Stimulated activated CD8-positive, alpha-beta memory T cell treated with anti-CD3 and anti-CD28 coated beads, Interleukin-15, amount 100 ng/mL, for 4 hours (primary cell): ENCODE measurements at places on chromosomes 13 and 19.
A peak's percentile ranks its signal among the peaks of the same experiment; 100 is the strongest.

GRCh38 chr19:45162608-45163143 lies 1.9 kb upstream of the NKPD1 start:
- DNase-seq: no peak

GRCh38 chr19:38049105-38049649 lies 142.2 kb downstream of the SIPA1L3 start:
- peak; percentile 18 for DNase-seq

DNA sequence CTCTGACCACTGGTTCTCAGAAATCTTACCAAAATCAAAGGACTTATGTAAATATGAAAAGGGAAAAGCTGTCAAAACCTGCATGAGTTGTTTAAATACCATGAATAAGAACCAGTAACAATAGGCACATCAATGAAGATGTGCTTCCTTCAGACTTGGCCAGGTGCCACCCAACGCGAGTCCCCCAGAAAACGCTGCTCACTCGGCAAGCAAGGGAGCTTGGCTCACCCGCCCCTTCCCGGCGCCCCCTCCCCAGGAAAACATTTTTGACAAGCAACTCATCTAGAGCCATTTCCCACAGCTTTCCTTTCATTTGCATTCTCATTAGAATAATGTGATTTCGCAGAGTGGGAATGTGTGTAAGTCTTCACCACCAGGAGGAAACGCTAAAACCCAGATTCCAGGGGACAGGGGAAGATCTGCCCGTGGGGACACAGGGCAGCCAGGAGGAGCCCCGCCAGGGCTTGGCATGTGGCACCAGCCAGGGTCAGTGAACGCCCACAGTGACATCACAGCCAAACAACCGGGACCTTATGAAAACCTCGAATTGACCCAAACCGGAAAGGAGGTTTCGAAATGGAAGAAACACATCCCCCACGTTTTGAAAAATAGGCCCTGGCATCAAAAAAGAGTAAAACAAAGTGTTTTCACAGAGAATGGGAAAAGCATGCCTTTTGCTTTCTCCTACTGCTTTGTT lies 366.2 kb upstream of the TSHZ3 start:
- no peak for DNase-seq

DNA sequence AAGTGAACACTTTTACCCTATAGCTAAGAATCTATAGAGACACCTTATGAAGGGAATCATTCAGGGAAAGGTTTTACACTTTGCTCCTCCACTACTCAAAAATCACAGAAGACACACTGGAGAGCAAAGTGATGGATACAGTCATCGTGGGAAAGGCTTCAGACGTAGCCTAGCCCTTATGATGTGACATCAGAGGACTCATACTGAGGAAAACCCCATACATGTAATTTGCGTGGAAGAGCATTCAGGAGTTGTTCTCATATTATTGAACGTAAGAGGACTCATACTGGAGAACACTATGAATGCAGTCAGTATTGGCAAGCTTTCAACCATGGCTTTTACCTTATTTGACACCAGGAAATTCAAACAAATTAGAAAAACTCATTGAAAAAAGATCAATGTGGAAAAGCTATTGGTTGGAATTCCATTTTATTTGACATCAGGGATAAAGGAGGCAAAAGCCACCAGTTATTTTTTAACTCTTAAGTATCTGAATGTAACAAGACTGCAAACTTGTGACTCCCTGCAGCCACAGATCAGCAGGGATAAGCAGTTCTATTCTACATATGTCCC lies 16.1 kb upstream of the ZNF274 start:
- DNase-seq: no peak

DNA sequence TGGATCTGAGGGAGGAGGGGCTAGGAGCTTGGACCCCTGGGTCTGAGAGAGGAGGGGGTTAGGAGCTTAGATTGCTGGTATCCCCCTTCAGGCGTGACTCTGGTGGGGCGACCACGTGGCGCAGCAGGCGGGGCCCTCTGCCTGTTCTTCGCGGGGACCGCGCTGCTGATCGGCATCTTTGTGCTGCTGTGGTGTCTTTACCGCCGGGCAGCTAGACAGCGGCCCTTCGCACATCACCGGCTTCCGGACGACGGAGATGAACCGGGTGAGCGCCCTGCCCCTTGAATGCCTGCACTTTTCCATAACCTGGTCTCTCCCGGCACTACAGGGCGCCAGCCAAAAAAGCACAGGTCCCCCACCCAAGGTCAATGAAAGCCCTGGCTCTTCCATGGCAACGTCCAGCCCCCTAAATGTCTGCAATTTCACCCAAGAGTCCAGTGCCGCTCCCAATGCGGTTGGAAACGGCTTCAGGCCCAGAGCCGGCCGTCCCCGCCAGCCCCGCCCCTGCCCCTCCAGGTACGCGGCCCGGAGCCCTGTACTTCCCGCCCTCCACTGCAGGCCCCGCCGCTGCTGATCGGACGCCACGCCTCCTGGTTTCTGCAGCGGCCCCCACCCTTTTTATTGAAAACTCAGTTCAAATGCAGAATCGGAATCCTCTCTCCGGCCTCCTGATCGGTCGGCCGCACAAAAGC lies 2.8 kb downstream of the GFY start:
- DNase-seq: no peak

DNA sequence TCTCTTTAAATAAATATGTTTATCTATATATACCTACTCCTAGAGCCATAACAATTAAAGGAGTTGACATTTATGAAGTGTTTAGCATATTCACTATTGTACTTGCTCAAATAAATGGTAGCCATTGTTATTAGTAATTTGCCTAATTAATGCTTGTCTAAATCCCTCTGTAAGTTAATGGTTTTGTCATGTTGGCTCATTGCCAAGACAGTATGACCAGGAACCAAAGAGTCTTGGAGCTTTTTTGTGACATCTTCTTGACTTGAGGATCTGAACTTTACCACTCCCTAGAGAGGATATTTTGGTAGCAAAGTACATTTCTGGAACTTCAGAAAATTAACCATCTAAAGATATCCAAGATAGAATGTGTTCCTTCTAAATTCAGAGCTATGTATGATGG lies 15.5 kb downstream of the FRY start:
- DNase-seq: no peak

DNA sequence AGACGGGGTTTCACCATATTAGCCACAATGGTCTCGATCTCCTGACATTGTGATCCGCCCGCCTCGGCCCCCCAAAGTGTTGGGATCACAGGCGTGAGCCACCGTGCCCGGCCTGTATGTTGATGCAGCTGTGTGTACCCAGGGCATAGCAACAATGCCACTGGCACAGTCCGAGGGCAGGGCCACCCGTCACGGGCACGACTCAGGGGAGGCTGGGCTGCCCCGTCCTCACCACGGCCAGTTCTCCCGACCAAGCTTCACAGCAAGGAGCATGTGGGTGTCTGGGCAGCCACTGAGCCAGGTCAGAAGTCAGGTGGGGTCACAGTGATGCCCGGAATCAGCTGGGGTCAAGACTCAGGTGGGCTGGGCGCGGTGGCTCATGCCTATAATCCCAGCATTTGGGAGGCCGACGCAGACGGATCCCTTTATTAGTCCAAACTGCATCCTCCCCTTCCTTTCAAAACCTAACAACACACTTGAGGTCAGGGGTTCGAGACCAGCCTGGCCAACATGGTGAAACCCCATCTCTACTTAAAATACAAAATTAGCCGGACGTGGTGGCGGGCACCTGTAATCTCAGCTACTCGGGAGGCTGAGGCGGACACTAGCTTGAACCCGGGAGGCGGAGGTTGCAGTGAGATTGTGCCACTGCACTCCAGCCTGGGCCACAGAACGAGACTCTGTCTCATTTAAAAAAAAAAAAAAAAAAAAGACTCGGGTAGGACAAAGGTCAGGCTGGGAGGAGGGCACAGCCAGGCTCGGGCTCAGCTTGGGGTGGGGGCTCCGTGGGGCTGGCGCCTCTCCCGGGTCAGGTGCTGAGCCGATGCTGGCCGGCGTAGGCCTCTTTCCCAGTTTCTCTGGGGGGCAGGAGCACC lies 1.2 kb upstream of the CDC34 start:
- DNase-seq: no peak

DNA sequence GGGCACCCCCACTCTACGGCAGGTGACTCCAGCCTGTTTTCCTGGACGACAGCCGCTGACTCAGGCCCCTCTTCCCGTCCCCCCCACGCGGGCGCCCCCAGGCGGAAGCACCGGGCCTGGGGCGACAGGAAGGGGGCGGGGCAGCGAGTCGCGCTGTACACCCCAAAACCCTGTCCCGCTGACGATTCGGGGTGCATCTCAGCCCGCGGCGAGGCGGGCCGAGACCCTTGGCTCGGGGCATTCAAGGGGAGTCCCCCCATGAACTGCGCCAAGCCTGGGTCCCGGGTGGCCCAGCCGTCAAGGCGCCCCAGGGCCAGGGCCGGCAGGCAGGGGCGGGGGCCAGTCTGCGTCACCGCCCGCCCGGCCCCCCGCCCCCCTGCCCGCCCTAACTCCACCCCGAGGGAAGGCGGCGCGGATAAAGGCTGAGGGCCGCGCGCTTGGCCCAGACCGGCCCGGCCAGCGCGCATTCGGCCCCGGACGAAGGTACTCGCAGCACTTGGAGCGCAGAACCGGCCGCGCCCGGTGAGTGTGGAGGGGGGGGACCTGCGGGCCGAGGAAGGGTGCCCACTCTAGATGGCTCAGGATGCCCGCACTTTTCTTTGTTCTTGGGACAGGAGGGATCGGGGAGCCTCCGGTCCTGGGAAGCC lies at the start of gene MIDN:
MIDN (plus strand) TSS at position 445 of the 647 bp plus-strand sequence. CDS start 1,714 bp downstream, outside the sequence.
- no peak for DNase-seq

DNA sequence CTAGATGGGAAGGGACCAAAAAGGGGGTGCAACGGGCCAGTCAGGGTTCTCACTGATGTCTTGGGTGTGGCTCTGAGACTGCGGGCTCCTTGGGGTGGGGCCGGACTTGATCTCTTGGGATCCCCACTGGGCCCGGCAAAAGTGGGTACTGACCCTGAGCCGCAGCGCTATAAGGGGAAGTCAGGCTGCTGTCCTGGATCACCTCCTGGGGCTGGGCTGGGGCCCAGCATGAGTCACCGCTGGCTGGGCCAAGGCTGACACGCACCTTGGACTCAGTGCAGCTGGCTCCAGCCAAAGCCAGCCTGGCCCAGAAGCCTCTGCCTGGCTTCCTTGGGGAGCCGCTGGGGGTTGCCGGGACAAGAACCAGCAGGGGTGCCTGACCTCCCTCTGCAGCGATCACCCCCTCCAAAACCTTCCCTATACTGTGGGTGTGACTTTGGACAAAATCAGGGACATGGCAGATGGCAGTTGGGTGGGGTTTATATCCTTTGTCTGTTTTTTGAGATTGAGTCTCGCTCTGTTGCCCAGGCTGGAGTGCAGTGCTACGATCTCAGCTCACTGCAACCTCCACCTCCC lies 617 bp upstream of the IQCN start:
- no peak for DNase-seq

- DNase-seq: no peak
These were observed 107.8 kb downstream of the FOXO1 start for GRCh38 chr13:40558656-40559055.

DNA sequence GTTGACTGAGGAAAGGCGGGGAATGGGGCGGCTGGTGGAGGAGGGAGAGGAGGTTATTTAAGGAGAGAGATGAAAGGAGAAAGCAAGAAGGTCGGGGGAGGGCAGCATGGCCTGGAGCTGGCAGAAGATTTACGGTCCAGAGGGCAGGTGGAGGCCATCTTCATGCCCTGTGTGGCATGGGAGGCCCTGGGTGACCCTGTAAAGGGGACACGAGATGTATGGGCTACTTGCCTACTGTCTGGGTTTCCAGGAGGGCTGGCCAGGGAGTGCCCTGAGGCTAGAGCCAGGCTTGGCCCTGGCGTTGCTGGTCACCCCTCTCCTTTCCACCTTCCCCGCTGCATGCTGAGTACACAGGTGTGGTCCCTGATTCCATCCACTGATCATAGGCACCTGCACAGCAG lies 6.1 kb downstream of the WTIP start:
- DNase-seq: no peak

- DNase-seq: no peak
These were observed 19.2 kb upstream of the UQCR11 start for GRCh38 chr19:1624458-1624857.

GRCh38 chr19:41624937-41625336 lies 1.9 kb downstream of the CEACAM4 start:
- no peak for DNase-seq

- DNase-seq: no peak
These were observed 4.4 kb downstream of the SPC24 start for GRCh38 chr19:11151181-11151580.

DNA sequence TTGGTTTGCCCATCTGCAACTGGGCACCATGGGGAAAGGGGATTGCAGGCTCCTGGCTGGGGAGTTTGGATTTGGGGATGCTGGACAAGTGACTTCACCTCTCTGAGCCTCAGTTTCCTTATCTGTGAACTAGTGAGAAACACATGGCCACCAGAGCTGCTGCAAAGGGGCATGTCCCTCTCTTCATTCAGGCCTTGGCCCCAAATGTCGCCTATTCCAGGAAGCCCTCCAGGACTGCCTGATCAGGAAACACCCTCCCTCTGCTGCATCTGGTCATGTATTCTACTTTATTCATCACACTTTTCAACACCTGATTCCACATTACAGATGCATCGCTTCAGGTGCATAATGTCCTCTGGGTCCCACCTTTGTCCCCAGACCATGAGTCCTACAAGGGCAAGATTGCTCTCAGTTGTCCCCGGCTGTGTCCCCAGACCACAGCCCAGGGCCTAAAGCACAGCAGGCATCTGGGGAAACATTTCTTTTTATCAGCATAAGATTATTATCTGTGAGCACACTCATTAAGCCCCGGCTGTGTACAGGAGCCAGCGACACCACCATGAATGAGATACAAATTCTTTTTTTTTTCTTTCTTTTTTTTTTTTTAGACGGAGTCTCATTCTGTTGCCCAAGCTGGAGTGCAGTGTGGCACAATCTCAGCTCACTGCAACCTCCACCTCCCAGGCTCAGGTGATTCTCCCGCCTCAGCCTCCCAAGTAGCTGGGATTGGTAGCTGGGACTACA lies 37.5 kb downstream of the ARRDC2 start:
- no peak for DNase-seq

DNA sequence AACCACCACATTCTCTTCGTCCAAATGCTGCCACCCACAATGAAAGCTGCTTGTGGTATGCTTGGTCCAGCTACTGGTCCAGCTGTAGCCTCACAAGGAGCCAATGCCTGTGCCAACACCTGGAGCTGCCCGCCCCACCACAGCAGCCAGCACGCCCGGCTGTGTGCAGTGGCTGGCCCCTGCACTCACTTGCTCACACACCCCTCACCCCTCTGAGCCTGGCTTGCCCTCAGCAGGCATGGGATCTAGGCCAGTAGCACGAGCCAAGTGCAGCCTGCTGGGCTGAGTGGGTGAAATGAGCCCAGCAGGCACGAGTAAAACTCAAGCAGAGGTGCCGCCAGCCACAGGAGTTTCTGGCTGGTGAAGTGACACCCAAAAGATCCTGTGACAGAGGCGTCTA lies 2096.4 kb upstream of the PCDH20 start:
- DNase-seq: no peak

GRCh38 chr19:23283925-23284324 lies 33.7 kb upstream of the ZNF724 start:
- DNase-seq: peak; percentile 33

- DNase-seq: no peak
These were observed 65.3 kb upstream of the RXFP2 start for GRCh38 chr13:31674051-31674450.

DNA sequence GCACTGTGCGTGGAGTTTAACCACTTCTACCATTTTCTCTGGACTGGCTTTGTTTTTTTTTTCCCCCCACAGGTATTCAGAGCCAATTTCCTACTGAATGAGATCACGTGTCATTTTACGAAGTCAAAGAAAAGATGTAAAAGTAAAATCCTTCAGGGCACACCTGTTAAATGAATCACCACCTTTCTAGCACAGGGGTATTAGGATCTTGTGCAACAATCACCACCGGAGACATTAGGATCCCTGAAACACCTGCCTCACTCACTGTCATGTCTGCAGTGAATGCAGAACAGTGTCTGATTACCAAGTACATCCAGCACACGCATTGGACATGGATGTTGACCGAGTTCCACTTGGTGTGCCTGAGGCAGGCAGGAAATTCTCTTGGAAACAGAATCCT lies 17.2 kb downstream of the BRD4 start:
- no peak for DNase-seq
